NCI-H1417 (cell line): ENCODE measurements at places on chromosomes 13 and 19.

DNA sequence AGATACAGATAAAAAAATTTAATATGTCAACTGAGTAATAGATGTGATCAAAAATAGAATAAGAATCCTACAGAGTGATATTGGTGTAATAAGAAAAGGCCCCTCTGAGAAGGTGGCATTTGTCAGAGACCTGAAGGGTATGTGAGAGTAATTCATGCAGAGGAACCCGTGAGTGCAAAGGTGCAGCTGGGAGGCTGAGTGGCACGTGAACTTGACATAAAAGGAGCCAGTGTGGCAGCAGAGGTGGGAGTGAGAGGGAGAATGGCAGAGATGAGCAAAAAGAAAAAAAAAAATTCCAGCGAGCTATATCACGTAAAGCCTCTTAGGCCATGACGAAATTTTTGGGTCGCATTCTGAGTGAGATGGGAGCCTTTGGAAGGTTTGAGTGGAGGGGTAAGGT is 588.9 kb downstream of the KCTD12 start:
- DNase-seq = no peak

- DNase-seq = peak; percentile 57
Observed at GRCh38 chr19:1470305-1471009, 8.6 kb downstream of the C19orf25 start.

GRCh38 chr19:16897029-16897855 is 8.4 kb downstream of the F2RL3 start:
- DNase-seq = no peak

GRCh38 chr19:40578442-40578908 is 1.8 kb downstream of the SHKBP1 start:
- peak; percentile 14 for DNase-seq

DNA sequence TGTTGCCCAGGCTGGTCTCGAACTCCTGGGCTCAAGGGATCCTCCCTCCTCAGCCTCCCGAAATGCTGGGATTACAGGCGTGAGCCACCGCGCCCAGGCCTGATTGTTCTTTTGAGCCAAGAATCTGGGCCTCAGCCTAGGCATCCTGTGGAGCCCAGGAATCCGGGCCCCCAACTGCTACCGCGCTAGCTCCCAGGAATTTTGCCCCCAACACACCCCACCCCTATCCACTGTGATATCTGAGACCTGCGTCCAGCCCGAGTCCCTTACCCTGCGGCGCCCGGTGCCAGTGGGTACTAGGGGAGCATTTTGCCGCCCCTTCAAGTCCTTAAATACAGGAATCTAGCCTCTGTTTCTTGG is 838 bp upstream of the MYADM start:
- no peak for DNase-seq

- peak; percentile 57 for DNase-seq
Observed at GRCh38 chr13:103640606-103641005, 574.4 kb upstream of the SLC10A2 start.

- no peak for DNase-seq
Observed at GRCh38 chr13:86174622-86175021, 375.4 kb upstream of the SLITRK6 start.

DNA sequence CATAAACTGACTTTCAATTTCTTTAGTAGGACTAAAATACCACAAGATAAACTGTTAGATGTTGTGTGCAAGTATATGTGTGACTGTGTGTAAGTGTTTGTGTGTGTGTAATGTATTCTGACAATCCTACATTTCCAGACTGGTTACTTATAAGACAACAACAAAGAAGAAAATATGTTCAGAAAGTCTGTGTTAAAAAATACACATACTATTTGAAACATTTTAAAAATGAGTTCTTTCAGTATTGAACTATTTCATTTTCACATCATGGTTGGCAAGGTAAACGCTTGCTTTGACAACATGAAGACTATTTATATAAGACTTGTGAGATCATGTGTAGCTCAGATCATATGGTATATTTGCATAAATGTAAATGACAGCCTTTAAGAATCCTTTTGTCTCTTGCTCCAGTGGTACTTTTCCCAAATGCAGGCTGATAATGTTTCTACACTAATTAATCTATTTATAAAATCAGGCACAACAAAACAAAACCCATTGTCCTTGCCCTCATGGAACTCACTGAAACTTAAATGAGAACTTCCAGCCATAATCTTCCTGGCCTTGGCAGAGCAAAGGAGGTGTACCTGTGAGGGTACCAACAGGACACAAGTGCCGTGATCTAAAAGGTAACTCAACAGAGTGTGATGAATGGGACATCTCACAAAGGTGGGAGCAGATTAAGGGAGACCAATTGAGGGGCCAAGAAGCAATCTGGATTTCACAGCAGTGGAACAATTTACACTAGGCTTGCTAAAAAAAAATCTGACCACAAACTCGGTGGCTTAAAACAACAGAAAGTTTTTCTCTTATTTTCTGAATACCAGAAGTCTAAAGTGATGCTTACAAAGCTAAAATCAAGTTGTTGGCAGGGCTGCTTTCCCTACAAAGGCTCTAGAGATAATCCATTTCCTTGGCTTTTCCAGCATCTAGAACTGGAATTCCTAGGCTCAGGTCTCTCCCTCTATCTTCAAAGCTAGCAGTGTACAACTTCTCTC is 349.0 kb downstream of the TBC1D4 start:
- DNase-seq = no peak

- DNase-seq = no peak
Observed at GRCh38 chr13:85216576-85216975, 582.6 kb downstream of the SLITRK6 start.

DNA sequence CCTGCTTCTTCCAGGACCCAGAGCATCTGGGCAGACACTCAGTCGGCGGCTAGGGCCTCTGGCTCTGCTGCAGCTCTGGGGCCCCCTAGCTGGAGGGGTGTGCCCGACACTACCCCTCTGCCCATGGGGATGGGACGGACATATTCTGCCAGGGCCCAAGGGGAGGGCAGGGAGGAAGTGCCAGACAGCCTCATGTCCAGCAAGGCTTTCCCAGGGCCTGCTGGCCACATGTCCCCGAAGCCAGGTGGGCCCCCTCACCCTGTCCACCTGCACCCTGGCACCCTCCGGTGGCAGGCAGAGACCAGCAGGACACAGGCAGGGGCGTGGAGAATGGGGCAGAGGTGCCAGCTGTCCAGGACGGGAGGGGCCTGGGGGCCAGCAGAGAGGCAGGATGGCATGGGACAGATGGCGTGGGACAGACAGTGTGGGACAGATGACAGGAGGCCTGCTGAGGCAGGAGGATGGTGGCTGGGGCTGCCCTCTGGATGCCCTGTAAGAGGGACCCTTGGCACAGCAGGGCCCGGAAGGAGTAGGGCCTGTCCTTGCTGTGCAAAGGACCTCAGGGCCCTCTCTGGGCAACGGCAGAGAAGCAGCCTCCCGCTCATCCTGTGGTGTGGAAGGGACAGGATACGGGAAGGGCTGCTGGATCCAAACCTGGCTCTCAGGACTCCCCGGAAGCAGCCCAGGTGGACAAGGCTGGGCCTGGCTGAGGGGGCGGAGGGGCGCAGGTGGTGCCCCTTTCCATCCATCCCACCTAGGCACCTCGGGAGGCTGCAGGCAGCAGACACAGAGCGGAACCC is 29.1 kb downstream of the CEBPG start:
- no peak for DNase-seq

GRCh38 chr19:2627855-2628254 is 74.6 kb downstream of the GNG7 start:
- no peak for DNase-seq

DNA sequence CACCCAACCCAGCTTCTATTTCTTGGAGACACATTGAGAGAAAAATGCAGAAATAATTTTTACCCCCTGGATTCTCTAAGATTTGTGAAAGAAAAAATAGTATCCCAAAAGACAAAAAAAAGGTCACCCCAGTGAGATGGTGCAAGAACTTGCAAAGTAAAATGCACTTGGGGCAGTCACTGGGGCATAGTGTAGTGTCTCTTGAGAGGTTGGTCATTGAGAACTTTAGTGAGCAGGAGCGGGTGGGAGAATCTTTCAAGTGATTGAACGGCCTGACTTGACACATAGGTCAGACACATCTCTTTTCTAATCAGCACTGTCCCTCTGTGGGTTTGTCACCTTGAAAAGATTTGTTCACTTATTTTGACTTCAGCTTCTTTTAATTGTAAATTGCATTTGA is 2.4 kb downstream of the ZNF85 start:
- DNase-seq = no peak

GRCh38 chr19:5561559-5561958 is 6.2 kb downstream of the TINCR start:
- no peak for DNase-seq

DNA sequence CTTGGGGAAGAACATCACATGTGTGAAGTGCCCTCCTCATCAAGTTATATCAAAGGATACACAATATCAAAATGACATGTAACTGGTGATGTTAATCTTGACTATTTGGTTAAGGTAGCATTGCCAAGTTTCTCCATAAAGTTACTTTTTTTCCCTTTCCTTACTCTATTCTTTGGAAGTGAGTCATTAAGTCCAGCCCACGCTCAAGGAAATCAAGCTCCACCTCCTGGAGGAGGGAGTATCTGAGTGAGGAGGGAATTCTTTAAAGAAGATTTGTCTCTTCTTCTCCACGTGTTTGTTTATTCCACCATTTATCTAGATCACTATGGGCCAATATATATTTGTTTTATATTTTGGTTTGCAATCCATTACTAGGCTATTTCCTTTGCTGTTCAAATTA is 33.6 kb upstream of the FNDC3A start:
- no peak for DNase-seq

GRCh38 chr19:30663611-30664174 is 291.5 kb downstream of the ZNF536 start:
- DNase-seq = no peak

GRCh38 chr13:21399741-21400140 is 59.4 kb downstream of the ZDHHC20 start:
- no peak for DNase-seq

- DNase-seq = no peak
Observed at GRCh38 chr19:58450856-58451357, 515 bp upstream of the ZNF324B start.

GRCh38 chr13:41034881-41035280 is 15.8 kb upstream of the ELF1 start:
- no peak for DNase-seq

GRCh38 chr13:36858290-36858689 is 39.3 kb downstream of the RFXAP start:
- peak; percentile 81 for DNase-seq

DNA sequence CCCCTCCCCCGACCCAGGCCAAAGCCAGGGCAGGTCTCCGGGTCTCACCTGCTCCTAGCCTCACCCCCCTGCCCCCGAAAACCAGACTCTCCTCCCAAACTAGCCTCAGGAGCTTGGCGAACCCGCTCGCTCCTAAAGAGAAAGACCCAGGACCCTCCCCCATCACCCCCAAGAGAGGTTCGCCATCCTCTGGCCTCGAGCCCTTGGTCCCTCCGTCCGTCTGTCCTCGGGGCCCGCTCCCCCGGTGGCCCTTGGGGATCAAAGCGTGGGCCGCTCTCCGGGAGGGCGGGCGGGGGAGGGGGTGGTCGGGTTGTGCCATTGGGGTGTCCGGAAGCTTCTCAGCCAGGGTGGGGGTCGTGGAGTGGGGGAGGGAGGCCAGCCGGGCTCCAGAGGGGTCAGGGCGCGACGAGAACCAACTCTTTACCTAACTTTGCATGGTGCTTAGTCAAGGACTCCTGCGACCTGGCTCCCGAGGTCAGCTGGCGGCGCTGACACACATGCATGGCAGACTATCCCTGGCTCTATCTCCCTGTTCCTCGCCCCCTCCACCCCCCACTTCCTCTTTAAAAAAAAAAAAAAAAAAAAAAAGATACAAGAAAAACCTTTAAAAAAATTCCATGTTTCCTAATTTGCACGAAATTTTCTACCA is 15.6 kb downstream of the SMIM24 start:
- no peak for DNase-seq

- no peak for DNase-seq
Observed at GRCh38 chr19:28703400-28703956, 509.5 kb downstream of the UQCRFS1 start.

DNA sequence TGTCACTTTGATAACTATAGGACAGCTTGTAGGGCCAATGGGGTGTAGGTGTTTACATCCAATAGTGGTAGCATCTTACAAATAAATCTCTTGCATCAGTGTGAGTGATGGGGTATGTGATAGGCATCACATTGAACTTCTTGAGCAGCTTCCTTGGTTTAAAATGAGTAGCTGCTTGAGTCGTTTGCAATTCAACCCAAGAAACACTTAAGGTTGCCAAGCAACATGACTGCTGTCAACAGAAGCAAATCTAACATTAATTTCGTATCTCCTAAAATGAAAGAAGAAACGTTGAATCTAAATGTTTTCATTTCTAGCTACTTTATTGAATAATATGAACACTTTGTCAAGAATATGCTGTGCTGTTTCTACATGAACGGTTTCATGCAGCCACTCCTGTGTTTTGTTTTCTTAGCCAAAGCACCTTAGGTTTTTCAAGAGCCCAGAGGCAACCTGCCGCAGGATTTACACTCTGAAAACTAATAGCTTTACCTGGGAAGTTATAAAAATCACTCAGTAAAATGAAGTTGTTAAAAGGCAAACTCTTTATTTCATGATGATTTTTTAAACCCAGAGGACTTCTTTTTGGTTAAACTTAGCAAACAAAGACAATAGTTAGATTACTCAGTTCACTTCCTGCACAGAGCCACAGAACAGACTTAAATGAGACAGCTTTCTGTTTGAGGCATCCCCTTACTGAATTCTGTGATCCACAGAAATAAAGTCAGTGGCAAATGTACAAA is 305.2 kb downstream of the MTUS2 start:
- DNase-seq = peak; percentile 3

DNA sequence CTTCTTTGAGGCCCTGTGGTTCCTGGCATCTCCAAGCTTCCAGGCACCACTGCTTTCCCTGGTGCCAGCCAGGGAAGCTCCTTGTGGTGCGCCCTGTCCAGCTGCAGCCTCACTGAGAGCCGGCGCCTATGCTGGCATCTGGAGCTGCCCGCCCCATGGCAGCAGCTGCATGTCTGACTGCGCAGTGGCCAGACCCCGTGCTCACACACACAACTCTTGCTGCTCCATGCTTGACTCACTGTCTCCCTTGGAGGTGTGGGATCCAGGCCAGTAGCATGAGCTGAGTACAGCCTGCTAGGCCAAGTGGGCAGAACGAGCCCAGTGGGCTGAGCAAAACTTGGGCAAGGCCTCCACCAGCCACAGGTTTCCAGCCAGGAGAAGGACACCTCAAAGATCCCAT is 11.5 kb upstream of the SUPT20H start:
- DNase-seq = no peak

DNA sequence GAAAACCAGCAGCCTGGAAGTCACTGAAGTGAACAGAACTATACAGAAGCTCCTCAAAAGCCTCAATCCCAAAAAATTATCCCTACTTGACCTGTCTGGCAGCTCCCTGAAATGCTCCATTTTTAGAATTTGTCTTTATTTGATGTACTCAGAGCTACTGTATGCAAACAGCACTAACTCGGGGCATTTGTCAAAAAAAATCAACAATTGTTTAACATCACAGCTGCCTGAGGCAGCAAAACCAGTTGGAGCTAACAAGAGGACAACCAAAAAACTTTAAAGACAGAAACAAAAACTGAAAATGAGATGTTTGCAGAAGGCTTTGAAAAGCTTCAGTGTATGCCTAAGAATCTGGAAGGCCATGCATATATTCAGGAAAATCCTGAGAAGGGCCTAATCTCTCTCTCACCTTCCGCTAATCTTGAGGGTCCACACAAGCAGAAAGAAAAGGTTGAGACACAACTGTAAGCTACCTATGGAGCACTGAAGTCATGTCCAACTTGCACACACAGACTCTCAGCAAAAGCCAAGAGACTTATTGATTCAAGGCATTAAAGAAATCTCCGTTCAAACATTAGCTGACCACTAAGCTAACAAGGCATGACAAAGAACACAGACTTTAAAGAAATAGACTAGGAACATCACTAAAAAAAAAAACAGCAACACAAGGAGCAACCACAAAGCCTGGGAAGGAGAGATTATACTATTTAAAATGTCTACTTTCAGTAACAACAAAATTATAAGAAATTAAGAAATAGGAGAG is 16.1 kb downstream of the VWA8 start:
- DNase-seq = no peak
